Thyroid gland (tissue), 4 donors: ENCODE measurements at places on chromosomes 16 and 17.

- DNase-seq, result peak; percentile 42
Observed at GRCh38 chr17:81241648-81242420, 2.7 kb downstream of the NDUFAF8 start.

DNA sequence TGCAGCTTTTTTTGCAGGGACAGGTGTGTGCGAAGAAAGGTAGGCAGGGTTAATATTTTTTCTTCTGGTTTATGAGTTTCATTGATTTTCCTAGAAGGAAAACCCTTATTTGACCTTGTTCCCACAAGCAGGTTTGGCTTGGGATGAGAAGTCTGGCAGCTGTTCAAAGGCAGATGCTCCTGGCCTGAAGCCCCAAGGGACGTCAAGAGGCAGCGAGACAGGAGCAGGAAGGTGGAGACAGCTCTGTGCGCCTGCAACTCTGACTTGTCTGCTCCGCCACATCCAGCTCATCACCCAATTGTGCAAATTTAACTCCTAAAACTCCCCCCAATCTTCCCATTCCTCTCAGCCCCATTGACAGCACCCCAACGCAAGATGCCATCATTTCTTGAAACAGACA lies 136.8 kb upstream of the XYLT1 start:
- no peak for DNase-seq

DNA sequence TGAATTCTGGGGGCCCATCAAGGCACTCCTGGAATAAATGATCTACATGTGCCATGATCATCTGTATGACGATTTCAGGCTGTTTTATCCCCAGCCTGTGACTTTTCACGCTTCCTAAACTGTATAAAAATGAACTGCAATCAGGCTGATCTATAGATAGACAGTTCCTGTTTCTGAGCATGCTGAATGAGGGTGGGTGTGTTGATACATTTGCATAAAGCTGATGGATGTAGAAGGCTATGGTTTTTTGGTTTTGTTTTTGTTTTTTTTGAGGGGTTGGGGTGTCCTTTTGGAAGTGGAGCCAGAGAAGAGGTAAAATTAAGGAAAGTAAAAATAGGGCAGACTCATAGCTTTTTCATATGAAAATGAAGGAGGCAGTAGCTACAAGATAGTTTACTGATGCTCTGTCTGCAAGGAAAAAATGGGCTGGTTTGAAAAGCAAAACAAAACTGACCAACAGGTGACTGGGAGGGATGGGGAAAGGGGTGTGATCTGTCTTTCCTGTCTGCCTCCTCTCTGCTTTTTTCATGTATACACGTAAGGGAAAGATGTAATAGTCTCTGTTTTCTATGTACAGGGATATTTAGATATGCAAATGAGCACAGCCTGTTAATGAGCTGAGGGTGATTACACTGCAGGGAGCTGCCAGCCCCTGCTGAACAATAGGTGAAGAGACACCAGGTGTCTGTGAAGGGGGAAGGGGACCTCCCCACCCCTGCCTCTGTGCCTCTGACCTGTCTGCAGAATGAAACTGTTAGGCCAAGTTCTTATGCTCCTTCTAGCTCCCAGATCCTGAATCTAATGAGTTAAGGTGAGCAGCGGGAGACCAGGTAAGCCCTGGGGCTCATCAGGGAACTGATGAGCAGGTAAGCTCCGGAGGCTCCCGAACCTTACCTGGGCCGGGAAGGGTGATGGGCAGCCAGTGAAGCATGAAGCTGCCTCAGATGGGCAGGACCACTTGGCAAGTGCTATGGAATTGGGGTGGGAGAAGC lies 46.6 kb upstream of the LYRM9 start:
- no peak for DNase-seq

DNA sequence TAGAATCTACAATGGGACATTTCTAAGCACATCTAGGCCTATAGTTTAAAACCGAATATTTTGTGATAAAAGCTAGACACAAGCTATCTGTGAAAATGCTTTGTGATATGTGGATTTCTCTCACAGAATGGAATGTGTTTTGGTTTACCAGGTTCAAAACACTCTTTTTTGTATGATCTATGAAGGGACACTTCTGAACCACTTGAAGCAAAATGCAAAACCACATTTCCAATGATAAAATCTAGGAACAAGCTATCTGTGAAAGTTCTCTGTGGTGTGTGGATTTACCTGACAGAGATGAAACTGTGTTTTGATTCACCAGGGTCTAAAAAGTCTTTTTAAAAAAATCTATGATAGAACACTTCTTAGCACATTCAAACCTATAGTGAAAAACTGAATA lies 2192.4 kb downstream of the TP53TG3F start:
- no peak for DNase-seq

- no peak for DNase-seq
Observed at GRCh38 chr17:68790492-68790891, 164.7 kb downstream of the ABCA8 start.

DNA sequence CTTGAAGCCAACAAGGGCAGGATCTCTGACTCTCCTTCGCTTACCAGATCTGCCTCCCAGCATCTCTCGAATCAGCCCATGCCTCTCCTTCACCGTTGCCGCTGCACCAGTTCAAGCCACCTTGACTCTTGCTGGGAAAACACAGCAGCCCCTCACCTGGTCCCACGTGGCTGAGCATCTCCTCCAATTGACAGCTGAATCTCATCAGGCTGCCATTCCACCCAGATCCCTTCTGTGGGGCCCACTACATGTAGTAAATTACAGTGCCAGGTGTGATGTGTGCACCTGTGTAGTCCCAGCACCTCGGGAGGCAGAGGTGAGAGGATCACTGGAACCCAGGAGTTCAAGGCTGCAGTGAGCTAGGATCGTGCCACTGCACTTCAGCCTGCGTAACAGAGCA lies 37.8 kb upstream of the C16orf78 start:
- DNase-seq, result no peak

DNA sequence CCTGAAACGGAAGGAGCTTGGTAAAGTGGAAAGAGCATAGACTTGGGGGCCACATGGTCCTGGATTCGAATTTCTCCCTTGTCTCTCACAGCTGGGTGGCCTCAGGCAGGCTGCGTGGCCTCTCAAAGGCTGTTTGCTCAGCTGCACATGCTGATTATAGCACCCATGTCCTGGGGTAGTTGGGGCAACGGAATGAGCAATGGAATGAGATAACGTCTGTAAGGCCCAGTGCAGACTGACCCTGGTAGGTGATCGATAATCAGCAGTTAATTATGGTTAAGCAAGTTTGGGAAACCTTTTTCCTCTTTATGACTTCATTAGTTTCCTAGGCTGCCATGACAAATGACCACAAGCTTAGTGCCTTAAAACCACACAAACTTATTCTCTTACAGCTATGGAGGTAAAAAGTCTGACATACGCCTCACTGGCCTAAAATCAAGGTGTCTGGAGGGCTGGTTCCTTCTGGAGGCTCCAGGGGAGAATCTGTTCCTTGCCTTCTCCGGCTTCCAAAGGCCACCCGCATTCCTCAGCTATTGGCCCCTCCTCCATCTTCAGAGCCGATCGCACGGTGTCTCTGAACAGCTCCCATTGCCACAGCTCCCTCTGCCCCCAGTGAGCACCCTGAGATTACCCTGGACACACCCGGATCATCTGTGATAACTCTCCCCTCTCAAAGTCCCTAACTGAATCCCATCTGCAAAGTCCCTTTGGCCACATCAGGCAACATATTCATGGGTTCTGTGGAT lies 294.9 kb upstream of the FOXF1 start:
- DNase-seq, result no peak

- peak; percentile 32 for DNase-seq
Observed at GRCh38 chr17:50101346-50102163, 6.4 kb downstream of the PDK2 start.

- no peak for DNase-seq
Observed at GRCh38 chr16:64878940-64879339, 242.9 kb downstream of the CDH11 start.

DNA sequence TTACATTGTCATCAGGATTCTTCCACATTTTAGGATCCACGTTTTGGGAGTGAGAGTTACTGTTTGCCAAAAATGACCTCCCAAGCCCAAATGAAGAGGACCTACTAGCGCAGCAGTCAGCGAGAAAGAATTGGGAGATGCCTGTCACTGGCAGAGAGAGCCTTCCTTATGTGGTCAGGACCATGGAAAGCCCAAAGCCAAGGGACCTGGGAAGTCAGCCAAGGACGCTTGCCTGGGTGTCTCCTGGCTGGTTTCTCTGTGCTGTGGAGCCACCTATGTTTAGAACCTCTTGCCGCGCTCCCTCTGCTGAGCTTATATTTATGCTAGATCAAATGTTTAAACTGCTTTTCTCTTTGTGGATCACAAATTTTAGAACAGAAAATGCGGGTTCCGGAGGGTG lies 24.9 kb upstream of the RHBDL3 start:
- DNase-seq, result peak; percentile 10

DNA sequence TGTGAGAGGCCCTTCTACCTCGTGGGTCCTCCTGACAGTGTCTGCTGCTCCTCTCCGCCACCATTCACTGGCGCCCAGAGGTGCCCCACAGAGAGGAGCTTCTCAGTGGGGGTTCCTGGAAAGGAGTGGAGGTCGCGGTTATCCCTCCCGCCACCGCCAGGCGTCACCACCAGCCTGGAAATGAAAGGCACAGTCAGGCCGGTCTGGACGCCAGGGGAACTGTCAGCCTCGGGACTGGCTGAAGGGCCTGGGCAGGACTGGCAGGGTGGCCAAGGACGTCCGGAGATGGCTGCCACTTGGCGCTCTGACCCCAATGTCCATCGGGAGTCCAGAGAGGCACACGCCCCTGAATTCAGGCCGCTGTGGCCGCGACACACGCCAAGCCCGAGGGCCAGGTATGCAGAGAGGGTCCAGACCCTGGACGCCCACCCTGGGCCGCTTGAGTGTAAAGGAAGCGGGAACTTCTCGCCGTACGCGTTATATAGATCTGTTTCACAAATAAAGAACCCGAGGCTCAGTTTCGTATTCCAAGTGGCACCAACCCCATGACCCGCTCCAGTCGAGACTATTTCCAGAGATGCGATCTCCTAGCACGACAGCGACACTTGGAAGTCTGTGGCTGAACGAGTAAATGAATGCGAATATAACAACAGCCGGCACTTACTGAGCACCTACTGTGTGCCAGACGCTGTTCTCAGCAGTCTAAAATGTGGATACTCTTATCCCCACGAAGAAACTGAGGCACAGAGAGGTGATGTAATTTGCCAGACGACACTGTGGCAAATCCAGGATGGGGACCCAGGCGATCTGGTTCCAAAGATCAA lies 7.6 kb upstream of the NXPH3 start:
- peak; percentile 94 for DNase-seq

DNA sequence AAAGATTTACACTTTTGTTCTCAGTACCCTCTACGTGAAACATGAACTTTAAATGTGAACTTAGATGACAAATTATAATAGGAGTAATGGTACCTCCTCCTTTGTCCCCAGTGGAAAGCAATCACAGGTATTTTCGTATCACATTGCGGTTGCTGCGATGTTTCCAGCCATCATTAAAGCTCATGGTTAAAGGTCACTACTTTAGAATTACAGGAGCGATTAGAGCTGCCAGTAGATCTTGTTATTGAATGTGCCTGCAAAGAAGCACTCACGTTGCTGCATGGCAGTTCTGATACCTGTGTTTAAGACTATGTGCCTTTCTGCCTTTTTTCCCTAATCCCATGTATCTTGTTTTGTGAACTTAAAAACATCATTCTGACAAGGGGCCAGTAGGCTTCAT lies 301.0 kb downstream of the CPPED1 start:
- DNase-seq, result no peak

DNA sequence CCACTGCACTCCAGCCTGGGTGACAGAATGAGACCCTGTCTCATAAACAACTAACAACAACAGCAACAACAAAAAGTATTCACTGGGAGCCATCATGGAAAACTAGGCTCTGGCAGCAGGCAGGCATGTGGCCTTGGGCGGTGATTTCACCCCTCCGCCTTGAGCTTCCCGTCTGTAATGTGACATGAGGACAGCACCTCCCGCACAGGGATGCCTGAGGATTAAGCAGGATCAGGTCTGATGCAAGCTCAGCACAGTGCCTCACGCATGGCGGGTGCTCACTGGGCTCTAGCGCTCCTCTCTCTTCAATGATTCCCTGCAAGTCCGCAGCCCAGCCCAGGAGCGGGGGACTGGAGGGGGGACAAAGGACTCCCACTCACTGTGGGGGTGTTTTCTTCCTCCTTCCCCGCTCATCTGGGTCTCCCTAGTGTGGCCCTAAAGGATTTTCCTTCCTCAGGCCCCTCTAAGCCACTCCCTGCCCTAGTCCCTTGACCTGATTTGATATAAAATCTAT lies 2.8 kb downstream of the PLCD3 start:
- DNase-seq, result peak; percentile 11

- DNase-seq, result peak; percentile 87
Observed at GRCh38 chr16:67150833-67151396, at the start of gene B3GNT9. Gene B3GNT9 (minus strand): TSS chr16:67150998. CDS start chr16:67150485, 513 bp downstream.

DNA sequence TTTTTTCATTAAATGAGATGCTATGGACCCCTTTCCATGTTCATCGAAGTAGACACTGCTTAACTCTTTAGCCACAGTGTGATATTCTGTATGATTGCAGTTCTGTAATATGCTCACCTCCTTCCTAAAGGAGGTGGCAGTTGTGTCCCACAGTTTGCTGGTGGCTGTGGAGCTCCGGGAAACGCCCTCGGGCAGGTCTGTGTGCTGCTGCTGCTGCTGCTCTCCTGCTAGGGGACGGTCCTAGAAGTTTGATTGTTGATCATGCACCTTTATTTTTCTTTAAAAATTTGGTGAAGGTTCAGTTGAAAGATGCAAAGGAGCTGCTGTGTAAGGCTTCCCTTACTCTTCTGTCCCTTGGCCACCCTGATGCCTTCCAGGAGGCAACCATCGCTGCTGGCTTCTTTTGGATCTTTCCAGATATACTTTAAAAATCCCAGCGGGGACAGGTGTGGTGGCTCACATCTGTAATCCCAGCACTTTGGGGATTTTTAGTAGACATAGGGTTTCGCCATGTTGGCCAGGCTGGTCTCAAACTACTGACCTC lies 8.4 kb upstream of the CLEC18A start:
- no peak for DNase-seq

DNA sequence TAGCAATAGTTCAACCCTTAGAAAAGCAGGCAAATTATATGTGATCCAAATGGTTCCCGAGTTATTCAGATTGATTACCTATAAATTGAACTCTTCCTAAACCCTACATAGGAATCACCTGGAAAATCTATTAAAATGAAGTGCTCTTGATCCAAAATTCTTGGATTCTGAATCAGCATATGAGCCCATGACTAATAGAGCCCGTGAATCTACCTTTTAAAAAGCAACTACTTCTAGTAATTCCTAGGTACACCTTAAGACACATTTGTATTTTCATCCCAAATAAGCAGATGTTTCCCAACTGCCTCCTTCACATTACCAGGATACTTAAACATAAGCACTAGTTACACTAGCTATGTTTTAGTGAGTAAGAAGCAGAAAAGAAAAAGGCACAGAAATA lies 1171.0 kb upstream of the GOT2 start:
- DNase-seq, result no peak
